ENCODE measurements at places on chromosomes 7 and 10.
A peak's percentile ranks its signal among the peaks of the same experiment; 100 is the strongest.

GRCh38 chr7:21671859-21672258, 129.0 kb downstream of the DNAH11 start:
- no peak for DNase-seq

DNA sequence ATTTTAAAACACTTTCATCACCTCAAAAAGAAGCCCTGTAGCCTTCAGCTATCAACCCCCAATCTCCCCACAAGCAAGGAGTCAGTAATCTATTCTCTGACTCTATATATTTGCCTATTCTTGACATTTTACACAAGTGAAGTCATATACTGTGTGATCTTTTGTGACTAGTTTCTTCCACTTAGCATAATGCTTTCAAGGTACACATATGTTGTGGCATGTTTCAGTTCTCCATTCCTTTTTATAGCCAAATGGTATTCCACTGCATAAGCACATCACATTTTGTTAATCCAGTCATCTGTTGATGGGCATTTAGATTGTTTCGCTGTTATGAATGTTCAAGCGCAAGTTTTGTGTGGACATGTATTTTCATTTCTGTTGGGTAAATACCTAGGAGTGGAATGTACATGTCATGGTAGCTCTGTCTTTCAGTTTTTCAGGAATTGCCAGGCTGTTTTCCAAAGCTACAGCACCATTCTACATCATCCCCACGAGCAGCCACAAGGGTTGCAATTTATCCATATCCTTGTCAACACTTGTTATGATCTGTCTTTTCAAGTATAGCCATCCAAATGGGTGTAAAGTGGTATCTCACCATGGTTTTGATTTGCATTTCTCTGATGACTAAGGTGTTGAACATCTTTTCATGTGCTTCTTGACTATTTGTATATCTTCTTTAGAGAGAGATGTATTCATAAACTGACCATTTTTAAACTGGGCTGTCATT, 405.6 kb downstream of the KCNMA1 start:
- DNase-seq = no peak

- DNase-seq = no peak
These were observed 182.0 kb downstream of the RPS24 start for GRCh38 chr10:78215645-78216044.

- peak; percentile 30 for DNase-seq
These were observed 1.1 kb upstream of the GTF2I start for GRCh38 chr7:74656441-74656836.

- no peak for DNase-seq
These were observed 38.8 kb upstream of the ZNF365 start for GRCh38 chr10:62335326-62335725.

DNA sequence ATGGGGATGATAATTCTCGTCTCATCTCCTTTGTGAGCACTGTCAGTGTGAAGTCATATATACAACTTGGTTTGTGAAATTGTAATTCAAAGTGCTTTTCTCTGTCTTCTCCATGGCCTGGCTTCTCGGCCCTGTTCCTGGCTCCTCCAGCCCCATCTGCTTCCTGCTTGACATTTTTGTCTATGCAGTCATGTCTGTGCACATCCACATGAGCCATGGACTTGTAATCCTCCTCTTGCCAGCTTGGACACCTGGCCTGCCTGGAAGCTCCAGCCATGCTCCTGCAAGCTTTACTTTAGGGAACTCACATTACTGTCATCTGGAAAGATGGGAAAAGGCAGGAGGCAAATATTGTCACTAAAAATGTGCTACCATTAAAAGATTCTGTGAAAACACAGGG, 576.0 kb upstream of the DPP6 start:
- no peak for DNase-seq

GRCh38 chr7:1248143-1248915, 15.7 kb downstream of the UNCX start:
- DNase-seq = no peak

DNA sequence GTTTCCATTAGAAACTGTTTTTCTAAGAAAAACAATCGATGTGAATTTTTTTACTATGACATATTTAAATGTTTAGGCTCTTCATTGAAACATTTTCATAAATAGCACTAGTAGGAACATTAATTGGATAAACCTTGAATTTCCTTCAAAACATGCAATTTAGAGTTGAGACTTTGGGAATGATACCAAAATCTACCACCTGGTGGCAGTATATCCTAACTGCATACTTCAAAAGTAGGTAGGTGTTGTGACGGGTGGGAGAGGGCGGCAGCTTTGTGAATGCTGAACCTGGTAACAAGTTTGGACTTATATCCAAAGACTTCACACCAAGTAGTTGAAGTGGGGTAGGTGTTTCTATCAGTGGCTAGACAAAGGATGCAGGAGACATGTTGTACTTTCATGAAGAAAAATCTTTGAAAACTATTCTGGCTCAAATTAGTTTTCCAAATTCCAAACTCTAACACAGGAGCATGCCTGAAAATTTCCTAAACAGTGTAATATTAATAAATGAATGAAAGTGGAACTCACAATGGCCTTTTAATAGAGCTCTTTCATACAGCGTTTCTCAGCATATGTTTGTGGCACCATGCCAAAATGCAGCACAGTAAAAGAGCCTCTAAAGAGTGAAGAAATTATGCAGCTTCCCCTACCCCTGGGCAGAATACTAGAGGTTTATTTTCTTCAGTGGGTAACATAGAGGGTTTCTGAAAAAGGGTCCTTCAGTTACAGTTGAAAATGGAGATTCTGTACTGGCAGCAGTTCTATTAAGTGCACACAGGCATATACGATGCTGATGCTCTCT, 201.0 kb upstream of the TPK1 start:
- DNase-seq = no peak

GRCh38 chr10:43452356-43452914, 15.5 kb downstream of the ZNF487 start:
- no peak for DNase-seq

- no peak for DNase-seq
These were observed 5.4 kb upstream of the GRM8 start for GRCh38 chr7:127258111-127258510.

- DNase-seq = no peak
These were observed 51.3 kb upstream of the FOXP2 start for GRCh38 chr7:114363292-114363691.

DNA sequence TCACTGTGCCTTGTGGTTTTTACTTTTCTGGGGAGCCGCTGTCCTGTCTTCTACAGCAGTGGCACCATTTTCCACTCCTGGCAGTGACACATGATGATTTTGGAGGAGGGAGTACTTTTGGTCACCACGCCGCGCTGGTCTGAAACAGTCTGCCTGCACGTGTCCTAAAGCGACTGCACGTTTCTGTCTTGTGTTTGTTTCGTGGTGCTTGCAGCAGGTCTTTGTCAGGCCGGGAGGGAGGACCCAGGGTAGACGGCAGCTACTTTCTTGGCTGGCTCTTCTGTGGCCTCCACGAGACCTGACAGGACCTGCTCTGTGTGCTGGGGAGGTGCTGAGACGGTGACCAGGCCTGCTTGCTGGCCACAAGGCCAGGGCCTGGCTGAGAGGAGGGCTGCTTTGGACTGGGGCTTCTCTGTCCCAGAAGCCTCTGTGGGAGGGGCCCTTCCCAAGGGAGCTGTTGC, 82.0 kb downstream of the GLRX3 start:
- DNase-seq = no peak

DNA sequence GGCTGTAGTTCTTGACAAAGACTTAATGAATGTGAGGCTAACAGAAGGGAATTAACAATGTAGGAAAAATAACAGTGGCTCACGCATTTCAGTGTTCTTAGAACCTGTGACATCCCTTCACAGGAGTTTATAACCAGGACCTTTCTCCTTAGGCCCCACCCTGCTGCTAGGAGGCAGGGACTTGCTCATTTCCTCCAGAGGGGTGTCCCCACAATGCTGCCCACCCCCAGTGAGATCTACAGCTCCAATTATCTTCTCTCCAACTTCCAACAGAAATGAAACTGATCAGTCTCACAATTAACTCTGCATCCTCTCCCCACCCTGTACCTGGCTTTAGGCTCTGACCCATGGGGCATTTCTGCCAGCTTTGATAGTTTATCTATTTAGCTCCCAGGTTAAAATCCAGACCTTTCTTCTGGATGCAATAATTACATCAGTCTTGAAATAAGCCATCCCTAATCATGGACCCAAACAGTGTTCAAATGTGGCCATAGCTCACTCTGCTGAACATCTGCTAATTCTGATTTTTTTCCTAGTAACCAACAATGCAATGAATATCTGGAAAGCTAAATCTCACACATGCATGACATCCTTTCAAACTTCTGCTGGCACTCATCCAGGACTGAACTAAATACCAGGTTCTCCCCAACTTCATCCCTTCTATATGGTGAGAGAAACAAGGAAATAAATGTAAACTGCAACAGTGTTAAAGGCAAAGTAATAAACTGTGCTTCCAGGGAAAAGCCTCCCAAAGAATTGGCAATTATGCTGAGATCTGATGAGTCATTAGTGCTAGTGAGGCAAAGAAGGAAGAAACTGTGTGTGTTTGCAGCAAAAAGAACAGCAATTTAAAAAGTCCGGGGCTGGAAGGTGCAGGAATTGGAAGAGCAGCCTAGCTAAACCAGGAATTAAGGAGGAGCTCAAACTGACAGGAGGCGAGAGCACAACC, 64.6 kb downstream of the HERPUD2 start:
- DNase-seq = no peak

GRCh38 chr10:47031211-47031900, 120.1 kb downstream of the PTPN20 start:
- no peak for DNase-seq

DNA sequence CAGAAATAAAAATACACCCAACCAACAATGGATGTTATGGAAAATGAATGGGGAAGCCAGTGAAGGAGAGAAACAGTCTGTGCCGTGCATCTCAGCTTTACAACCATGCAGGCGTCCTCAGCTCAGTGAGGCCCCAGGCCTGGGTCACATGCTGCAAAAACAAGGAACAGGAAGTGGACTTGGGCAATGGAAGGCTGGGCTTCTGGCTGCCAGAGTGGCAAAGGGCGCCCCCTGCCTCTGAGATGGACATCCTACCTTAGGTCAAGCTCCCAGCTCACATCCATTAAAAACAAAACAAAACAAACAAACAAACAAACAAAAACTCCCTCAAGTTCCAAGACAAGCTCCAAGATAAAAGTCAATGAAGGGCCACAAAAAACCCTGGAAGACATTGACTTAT, 54.7 kb upstream of the AFAP1L2 start:
- DNase-seq = no peak

- peak; percentile 65 for DNase-seq
These were observed 3.4 kb upstream of the PRKCQ start for GRCh38 chr10:6583447-6583846.

- no peak for DNase-seq
These were observed 593.1 kb downstream of the SORCS1 start for GRCh38 chr10:106571192-106571946.

DNA sequence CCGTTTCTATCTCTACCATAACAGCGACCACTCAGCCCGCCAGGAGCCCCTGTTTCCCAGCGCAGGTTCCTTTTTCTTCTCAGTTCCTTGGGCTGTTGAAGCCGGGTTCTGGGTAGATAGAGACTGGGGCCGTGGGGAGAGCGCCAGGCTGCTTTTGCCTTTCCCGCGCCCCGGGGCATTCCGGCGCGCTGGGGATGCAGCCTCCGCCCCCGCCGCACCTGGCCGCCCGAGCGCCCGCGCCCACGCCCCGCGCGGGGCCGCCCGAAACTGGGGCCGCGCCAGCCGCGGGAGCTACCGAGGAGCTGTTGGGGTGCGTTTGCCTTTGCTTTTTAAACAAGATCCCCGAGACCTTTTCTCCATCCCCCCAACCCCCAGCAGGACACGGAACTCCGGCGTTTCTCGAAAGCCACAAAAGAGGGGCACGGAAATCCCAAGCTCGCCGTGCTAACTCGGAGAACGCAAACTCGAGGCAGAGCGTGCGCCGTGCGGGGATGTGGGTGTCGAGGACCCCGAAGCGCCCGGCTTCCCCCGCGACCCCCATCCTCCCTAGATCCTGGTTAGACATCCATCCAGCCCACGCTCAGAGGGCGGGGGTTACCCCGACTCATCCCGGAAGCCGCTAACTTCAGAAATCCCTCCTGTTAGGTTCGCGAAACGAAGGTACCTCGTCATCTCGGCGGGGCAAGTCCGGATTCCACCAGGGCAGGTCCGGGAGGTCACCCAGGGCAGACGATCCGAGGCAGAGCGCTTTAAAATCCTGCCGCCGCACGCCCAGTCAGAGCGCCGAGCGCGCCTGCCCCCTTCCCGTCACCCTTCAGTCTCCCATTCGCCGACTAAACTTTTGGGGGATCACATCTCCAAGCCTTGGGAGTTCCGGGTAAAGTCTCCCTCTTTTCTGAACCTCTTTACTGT, 1.0 kb downstream of the GRM8 start:
- no peak for DNase-seq

GRCh38 chr7:130419658-130420057, 21.2 kb downstream of the CEP41 start:
- DNase-seq = no peak

DNA sequence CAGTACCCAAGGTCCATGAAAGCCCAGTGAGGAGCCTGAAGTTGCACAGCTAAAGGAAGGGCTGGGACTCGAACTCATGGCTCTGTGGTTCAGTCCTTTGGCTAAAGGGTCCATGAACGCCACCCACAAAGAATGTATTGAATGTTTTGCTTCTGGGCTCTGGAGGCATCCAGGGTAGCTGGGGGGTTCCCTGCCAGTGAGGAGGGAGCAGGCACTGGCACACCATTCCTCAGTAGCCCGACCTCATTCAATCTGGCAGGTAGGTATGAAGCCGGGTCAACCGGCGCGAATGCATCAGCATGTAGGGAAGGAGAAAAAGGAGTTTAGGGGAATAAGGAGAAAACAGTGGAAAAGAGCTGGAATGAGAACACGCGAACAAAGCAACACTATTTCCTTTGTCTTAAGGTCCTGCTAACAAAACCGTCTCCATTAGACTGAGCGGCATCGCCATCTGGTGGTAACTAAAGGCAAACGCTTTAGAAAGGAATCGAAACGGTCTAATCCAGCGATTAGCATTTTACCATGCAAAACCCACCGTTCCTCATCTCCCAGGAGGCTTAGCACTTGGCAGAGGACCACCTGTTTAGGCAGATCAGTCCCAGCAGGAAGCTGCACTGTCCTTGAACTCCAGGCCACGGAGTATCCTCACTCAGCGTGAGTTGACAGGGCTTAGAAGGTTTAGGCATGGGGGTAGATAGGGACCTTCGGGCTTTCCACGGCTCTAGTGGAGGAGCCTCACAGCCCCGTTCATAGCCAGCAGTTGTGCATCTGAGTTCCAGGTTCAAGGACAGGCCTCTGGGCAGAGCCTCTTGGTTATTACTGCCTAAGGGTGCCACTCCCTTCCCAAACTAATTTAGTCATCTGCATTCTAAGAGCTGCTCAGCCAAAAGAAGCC, 122.8 kb downstream of the UBE2H start:
- peak; percentile 21 for DNase-seq

GRCh38 chr10:110378006-110378405, 73.3 kb upstream of the SMNDC1 start:
- no peak for DNase-seq

DNA sequence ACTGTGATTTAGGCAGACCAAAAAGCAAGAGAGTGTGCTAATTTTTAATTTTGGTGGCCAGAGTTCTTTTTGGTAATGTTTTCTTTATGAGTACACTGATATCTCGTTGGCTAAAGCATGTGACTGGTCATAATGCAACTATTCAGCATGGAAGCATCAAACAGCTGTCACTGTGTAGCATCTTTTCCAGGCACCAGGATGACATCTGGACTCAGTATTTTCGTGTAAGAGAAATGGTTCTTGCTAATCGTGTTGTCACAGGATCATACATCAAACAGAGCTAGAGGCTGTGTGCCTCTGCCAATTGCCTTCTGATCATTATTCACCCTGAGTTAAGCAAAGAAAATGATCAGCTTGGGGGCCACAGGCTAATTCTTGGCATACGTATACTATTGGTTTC, 118.9 kb downstream of the SND1 start:
- DNase-seq = no peak

Measured in stimulated activated CD8-positive, alpha-beta memory T cell treated with anti-CD3 and anti-CD28 coated beads, Interleukin-7, amount 100 ng/mL, for 1 hour (primary cell).